ENCODE measurements at places on chromosomes 5 and 9. TPM values are rescaled to one million over a fixed set of nuclear protein-coding genes. Genes with fewer than 3 reads are reported as not detected.

- no peak for DNase-seq
These were observed 47.8 kb upstream of the JADE2 start for GRCh38 chr5:134477462-134478245.

GRCh38 chr5:134084022-134084565, 30.4 kb upstream of the TCF7 start:
- DNase-seq = no peak

- DNase-seq = no peak
These were observed 43.3 kb downstream of the RPS23 start for GRCh38 chr5:82234885-82235284.

- peak; percentile 94 for DNase-seq
These were observed 73.2 kb downstream of the SH3PXD2B start for GRCh38 chr5:172380987-172381643.

GRCh38 chr9:80842389-80842788, 847.0 kb downstream of the TLE1 start:
- peak; percentile 28 for DNase-seq

GRCh38 chr9:69317894-69318293, 7.1 kb upstream of the ENTREP1 start:
- no peak for DNase-seq

- DNase-seq = no peak
These were observed 157.2 kb upstream of the ATP10B start for GRCh38 chr5:161009194-161009593.

DNA sequence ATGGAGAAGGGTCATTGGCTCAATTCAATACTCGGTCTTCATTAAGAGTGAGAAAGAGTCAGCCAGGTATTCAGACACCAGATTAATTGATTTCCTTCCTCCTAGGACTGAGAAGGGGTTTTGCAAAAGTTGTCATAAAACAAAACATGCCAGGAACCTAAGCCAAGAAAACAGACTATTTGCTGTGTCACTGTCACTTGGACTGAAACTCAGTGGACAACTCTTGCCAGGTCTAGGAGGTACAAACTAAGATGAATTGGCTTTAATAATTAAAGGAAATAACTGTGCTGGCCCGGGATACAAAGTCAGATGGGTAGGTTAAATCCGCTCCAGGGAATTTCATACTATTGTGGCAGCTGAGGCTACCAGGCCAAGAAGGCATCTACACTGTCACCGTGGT, 71.1 kb upstream of the TBC1D9B start:
- DNase-seq = no peak

- DNase-seq = no peak
These were observed 51.3 kb upstream of the GOLPH3 start for GRCh38 chr5:32225445-32225844.

- DNase-seq = no peak
These were observed 103.8 kb upstream of the FBN2 start for GRCh38 chr5:128641861-128642260.

DNA sequence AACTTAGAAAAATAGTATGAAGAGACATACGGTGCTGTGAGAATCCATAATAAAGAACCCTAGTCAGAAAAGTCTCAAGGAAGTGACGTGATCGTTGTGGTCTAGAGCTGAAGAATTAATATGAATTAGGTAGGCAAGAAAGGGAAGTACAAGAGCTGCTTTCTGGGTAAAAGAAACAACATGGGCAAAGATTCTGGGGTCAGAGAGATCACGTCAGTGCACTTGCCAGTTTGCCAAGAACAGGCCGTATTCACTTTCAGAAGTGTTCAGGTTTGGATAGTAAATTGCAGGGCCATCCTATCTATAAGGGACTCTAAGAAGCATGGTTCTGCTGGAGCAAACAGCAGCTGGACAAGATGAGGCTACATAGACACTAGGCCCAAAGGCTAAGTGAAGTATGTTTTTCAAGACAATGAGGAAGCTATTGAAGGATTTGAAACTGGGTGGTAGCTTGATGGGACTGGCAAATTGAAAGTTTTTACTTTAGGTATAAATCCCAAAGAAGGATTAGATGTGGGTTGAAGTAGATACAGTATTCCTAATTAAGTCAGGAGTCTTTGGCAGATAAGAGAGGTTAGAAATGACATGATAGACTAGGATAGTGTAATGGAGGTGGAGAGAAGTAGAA, 4.8 kb upstream of the CHD1 start:
- DNase-seq = no peak

- peak; percentile 19 for DNase-seq
These were observed 99.3 kb downstream of the ACTBL2 start for GRCh38 chr5:57383093-57383861.

DNA sequence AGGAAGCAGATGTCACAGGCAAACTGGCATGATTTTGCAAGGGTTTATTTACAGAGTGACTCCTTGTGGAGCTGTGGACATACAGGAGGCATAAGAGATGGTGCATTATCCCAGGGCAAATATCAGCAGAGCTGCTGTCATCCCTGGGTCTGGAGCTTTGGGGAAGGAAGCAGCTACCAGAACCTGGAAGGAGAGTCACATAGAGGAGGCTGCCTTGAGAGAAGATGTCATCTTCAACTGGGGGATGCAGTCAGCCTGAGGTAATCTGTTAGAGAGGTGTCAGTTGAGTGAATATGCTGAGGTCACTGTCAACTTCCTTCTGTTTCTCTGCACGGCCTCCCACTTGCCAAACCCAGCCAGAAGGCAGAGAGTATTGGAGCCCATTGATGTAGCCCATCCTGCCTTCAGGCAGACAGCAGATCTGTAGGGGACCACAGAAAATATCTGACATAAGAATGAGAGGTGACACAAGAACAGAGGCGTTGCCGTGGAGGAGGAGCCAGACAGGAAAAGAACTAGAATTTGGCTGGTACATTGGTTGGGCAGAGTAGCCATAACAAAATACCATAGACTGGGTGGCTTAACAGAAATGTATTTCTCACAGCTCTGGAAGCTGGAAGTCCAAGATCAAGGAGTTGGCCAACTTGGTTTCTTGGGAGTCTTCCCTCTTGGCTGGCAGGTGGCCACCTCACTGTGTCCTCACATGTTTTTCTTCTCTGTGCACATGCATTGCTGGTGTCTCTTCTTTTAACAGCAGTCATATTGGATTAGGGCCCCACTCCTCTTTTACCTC, 102.8 kb downstream of the SNX18 start:
- DNase-seq = no peak

DNA sequence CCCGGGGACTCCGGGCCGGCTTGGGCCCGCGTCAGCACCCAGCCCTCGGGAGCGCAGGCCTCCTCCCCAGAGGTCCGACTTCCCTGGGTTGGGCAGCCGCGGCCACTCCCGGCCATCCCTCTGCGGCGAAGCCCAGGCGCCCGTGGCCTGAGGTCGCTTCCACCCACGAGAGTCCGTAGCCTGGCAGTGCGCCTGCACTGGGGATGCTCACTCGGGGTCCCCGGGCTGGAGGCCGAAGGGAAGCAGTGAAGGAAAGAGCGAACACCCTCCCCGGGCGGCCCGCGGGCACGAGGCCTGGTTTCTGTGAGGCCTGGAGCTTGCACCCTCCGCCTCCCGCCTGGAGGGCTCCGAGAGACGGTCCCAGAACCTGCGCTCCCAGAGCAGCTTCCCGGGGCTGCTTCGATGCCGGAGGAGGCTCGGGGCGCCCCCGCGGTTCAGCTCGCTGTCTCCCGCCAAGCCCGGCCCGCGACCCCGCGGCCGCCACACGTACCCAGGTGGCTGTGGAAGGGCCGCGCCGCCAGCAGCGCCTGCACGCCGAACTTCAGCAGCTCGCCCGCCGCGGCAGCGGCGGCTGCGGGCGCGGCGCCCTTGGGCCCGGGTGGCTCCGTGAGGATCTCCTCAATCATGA, 607 bp downstream of the BARX1 start:
- DNase-seq = no peak

- no peak for DNase-seq
These were observed 15.3 kb downstream of the PLPP7 start for GRCh38 chr9:131304676-131305355.

- DNase-seq = no peak
These were observed 62.5 kb upstream of the CXCL14 start for GRCh38 chr5:135641319-135641718.

- DNase-seq = peak; percentile 57
These were observed 340.6 kb upstream of the IRX4 start for GRCh38 chr5:2223303-2223702.

DNA sequence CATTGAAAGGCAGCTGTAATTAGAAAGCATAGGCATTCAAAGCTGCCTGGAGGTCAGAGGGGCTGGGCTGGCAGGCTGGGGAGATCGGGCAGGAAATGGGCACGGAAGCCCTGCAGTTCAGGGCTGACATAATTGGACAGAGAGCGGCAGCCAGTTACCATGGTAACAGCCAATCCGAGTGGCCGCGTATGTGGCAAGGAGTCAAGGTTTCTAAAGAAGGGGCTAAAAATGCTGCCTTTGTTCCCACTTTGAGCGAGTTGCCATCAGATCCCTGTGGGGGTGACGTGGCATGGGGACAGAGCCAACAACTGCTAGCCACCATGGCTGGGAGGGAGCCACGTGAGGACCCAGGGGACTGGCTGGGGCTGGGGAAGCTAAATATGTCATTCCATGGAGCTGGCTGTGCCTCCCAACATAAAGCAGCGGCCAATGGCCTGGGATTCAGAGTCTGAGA, 44.7 kb upstream of the NDFIP1 start:
- DNase-seq = peak; percentile 88

DNA sequence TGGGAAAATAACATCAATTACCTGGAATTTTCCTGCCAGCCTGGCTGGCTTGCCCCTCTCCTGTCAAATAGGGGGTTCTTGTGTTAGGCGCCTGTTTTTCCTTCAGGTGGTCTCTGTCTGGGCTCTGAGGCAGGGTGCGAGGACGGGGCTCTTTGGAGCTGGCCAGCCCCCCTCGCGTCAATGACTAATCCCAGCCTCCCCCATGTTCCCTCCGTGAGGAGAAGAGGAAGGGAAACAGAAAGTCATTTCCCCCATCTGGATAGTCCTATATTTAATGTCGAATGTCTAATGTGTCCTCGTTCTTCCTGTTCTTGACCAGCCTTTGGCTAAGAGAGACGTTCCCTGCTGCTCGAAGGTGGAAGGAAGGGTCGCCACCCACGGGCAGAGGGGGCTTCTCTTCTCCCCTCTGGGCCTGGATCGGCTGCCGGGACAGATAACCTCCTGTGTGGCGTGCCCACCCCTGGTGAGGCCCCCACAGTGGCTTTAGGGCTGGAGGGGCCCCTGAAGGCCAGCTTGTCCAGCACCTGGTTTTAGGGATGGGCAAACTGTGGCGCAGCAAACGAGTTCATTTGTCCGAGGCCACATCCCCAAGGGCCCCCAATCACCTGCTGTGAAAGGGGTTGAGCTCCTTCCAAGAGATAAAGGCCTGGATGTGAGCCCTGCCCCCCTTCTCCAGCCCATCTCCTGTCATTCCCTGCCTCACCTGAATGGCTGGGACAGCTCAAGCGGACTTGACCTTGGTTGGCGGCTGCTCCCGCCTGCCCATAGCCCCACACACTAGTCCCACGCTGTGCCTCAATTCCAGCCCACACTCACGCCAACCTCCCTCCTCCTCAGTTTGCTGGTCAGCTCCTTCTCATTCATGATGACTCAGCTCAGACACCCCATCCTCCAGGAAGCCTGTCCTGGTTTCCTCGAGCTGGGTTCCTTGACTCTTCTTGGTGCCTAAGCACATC, 35.9 kb upstream of the UNC5A start:
- DNase-seq = no peak

DNA sequence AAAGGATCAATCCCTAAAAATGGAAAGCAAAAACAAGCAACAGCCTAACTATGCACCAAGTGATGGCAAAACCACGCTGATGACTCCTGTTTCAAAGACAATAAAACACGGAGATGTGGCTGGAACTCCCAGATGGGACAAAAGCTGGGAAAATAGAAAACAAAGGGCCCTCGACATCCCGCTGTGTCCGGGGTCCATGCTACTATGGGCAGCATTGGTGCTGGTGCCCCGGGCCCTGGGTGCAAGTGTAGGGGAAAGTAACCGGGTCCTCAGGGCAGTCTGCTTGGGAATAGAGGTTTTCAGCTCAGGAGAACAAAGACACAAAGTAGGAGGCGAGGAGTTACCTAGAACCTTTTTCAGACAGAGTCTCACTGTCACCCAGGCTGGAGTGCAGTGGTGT, 46.1 kb downstream of the MRPL36 start:
- no peak for DNase-seq

DNA sequence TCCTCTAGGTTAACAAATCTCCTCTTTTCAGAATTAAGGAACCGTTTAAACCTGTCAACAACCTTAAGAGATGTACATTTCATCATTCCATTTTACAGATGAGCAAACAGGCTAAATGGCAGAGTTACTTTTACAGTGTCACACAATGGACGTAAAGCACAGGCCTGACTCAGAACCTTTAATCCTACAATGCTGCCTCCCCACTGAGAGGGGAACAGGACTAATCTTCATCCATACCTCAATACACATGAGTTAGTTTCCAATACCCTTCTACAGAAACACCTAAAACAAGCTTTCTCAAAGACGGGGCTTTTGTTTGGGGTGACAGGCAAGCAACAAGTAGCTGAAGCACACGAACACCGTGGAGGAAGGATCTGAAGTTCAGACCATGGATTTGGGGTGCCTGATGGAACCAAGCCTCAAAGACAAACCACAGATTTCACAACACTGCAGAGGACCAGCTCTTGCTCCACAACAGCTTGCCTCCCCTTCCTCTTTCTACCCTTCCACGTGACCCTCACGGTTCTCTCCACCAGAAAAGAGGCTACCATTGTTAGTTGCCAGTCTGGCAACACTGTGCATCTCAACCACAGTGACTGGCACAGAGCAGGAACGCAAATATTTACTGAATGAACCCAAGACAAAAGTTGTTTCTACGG, 1.8 kb downstream of the RNF130 start:
- DNase-seq = peak; percentile 55

DNA sequence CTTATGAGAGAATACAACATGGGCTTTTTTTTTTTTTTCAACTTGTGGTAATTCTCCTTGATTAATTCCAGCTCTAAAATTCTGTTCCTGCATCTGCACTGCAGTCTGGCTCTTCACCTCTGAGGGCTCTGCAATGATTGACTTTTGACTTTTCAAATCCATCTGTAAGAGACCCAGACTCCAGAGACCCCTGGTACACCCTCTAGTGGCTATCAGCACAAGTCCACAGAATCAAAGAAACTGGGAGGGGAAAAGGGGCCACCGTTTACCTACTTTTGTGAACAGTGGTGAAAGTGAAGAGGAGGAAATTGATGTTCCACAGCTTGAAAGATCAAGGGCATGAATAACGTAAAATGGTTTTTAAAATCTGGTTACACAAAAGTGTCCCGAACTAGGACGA, 151.6 kb downstream of the SLIT3 start:
- DNase-seq = no peak

Gene SH3GL2
- total RNA-seq = 2.9 TPM

Gene CCIN
- total RNA-seq = not detected

Gene CCDC183
- 4.6 TPM for total RNA-seq

Gene MINAR2
- not detected for total RNA-seq

Gene C9orf43
- 0.74 TPM for total RNA-seq

Gene SAP30L
- 28.5 TPM for total RNA-seq

Gene CDC14B
- total RNA-seq = 11.5 TPM

Gene DMRT3
- not detected for total RNA-seq

Gene GRIN3A
- total RNA-seq = 0.06 TPM

Gene COL27A1
- total RNA-seq = 18.4 TPM

Gene PCDHA8
- 0.23 TPM for total RNA-seq

Gene CKMT2
- total RNA-seq = 2.8 TPM

Gene DBH
- total RNA-seq = 0.48 TPM

Gene PTGR1
- 61.0 TPM for total RNA-seq

Measured in lung (tissue), 17 donors.